Sigmoid colon (tissue), 7 donors: ENCODE measurements at places on chromosomes 6 and 20. TPM values are rescaled to one million over a fixed set of nuclear protein-coding genes. Genes with fewer than 3 reads are reported as not detected.
A peak's percentile ranks its signal among the peaks of the same experiment; 100 is the strongest.

SLC4A11 gene
- total RNA-seq: not detected

DNA sequence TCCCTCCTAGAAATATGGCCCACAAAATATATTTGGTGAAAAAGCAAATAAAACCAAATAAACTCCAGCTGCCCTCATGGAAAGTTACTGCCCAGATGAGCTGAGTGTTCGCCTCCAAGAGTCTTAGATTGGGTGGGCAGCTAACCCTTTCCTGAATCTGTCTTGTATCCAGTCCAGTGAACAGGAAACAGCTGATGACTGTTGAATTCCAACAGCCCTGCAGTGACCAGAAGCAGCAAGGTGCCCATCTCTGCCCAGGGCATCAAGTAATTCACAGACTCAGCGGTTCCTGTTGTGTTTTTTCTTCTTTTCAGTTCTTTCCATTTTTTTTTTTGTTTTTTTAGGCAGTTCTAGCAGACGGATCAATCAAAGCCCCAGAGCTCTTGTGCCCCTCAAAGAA, 199.2 kb downstream of the UBE3D start:
- H3K4me1 ChIP-seq: no peaks in the 10 kb centered on the region
- no peak overlapping the region for H3K4me3 ChIP-seq
- no peak overlapping the region for H3K27ac ChIP-seq
- H3K36me3 ChIP-seq: no peaks in the 10 kb centered on the region
- no peaks in the 10 kb centered on the region for H3K27me3 ChIP-seq

DNA sequence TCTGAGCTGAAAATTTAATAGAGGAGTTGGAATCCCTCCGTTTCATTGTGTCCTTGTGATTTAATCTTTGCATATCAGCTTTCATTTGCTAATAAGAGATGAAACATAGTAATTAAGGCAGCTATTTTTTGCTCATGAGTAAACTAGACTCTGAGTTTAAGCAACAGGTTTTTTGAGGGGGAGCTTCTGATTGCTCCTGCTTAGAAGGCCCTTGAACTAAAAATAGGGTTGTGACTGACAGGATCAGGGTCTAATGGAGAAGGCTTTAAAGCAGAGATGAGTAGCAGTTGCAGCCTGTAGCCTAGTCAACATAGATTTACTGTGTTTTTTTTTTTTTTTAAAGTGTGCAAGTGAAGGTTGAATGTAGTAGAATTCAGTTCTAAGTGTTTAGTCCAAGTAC, 17.4 kb downstream of the HSF2 start:
- no peak for DNase-seq
- no peaks in the 10 kb centered on the region for H3K27me3 ChIP-seq
- H3K4me1 ChIP-seq: no peaks in the 10 kb centered on the region
- no peak overlapping the region for H3K27ac ChIP-seq
- H3K36me3 ChIP-seq: peaks cover 9% of the 10 kb centered on the region

- no peaks in the 10 kb centered on the region for H3K4me1 ChIP-seq
- H3K4me3 ChIP-seq: no peak overlapping the region
- no peak overlapping the region for H3K27ac ChIP-seq
- no peaks in the 10 kb centered on the region for H3K27me3 ChIP-seq
- DNase-seq: no peak
Observed at GRCh38 chr6:144179828-144180227, 29.5 kb downstream of the STX11 start.

- no peaks in the 10 kb centered on the region for H3K36me3 ChIP-seq
- DNase-seq: no peak
- H3K4me3 ChIP-seq: no peak overlapping the region
- no peaks in the 10 kb centered on the region for H3K4me1 ChIP-seq
Observed at GRCh38 chr6:13278991-13279390, 49.3 kb downstream of the TBC1D7 start.

GRCh38 chr6:41672816-41673703, 34.8 kb downstream of the MDFI start:
- no peak for DNase-seq
- no peaks in the 10 kb centered on the region for H3K4me1 ChIP-seq
- no peaks in the 10 kb centered on the region for H3K36me3 ChIP-seq

GRCh38 chr20:22257912-22258311, 326.5 kb downstream of the FOXA2 start:
- no peak overlapping the region for H3K4me3 ChIP-seq
- H3K27ac ChIP-seq: no peak overlapping the region
- H3K27me3 ChIP-seq: no peaks in the 10 kb centered on the region
- no peaks in the 10 kb centered on the region for H3K4me1 ChIP-seq
- DNase-seq: no peak

DNA sequence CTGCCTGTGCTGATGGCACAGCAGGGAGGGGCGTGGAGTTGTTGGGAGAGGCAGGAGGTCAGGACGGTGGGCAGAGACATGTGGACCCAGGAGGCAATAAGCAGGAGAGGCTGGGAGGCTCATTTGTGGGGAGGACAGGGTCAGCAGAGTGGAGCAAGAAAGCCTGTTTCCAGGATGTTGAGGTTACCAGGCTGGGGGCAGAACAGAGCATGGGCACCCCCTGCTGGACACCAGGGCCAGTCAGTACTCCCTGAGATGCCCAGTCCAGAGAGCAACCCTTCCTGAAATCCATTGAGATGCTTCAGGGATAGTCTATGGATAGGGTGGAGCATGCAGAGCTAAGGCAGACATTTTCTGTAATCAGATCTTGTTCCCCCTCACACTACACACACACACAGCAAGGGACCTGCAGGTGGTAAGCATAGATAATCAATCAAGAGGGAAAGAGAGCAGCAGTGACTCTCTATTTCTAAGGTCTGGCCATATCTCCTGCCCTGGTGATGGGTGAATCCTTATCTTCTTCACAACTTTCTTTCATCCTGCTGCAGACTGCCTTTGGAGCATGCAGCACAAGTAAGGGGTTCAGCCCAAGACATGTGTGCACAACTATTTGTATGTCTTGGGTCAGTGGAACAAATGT, 41.7 kb downstream of the MOCS1 start:
- H3K27me3 ChIP-seq: no peaks in the 10 kb centered on the region
- no peak for DNase-seq
- H3K36me3 ChIP-seq: no peaks in the 10 kb centered on the region
- no peak overlapping the region for H3K4me3 ChIP-seq

KCNK16 gene
- not detected for total RNA-seq

PTK6 gene
- total RNA-seq: not detected

DNA sequence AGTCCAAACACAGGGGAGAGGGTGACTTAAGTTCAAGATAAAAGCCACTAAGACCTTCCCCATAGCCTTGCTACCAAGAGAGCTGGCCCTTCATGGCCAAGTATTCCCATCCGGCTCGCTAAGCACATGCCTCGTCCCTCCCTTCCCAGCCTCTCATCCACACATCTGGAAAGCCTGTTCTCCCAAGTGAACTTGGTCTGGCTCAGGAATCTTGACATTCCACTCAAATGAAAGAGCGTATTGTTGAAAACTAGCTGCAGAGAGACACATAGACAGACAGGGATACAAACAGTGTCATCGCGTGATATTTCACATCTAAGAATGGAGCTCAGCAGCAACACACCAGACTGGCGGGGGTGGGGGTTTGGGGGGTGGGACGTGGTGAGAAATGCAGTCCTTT, 182.8 kb upstream of the FOXQ1 start:
- no peak overlapping the region for H3K27ac ChIP-seq
- H3K4me3 ChIP-seq: no peak overlapping the region
- no peak for DNase-seq
- no peaks in the 10 kb centered on the region for H3K27me3 ChIP-seq
- no peaks in the 10 kb centered on the region for H3K4me1 ChIP-seq

HCRTR2 gene
- total RNA-seq: not detected

TRIM31 gene
- 0.36 TPM for total RNA-seq

DNA sequence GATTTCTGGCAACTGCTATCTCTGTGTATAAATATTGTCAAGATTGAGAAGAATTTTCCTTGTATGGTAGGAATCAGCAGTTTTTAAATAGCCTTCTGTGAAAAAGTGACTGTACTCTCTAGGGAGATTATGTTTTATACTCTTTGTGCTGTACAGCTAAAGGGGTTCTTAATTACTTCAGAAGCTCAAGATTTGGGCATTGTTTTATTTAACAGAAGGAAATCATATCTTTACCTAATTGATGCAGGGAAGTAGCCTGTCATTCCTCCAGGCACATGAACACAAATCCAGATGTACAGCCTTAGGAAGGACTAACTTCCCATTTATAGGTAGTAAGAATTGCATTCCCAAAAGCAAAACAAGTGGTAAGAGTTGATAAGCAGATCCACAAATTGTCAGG, 1.3 kb downstream of the CALHM5 start:
- no peaks in the 10 kb centered on the region for H3K4me1 ChIP-seq
- DNase-seq: no peak
- peak overlapping the region; percentile 45 for H3K4me3 ChIP-seq
- no peak overlapping the region for H3K27ac ChIP-seq
- peaks cover 6% of the 10 kb centered on the region for H3K36me3 ChIP-seq
- no peaks in the 10 kb centered on the region for H3K27me3 ChIP-seq

DEFB115 gene
- not detected for total RNA-seq

GRCh38 chr6:149961728-149962425, 1.9 kb upstream of the ULBP1 start:
- no peak overlapping the region for H3K4me3 ChIP-seq
- H3K4me1 ChIP-seq: no peaks in the 10 kb centered on the region
- DNase-seq: no peak
- no peak overlapping the region for H3K27ac ChIP-seq
- no peaks in the 10 kb centered on the region for H3K36me3 ChIP-seq
